ENCODE measurements at places on chromosomes 12 and 14. TPM values are rescaled to one million over a fixed set of nuclear protein-coding genes. Genes with fewer than 3 reads are reported as not detected.

GRCh38 chr12:89858718-89859117 lies 150.1 kb upstream of the ATP2B1 start:
- DNase-seq, result no peak

DNA sequence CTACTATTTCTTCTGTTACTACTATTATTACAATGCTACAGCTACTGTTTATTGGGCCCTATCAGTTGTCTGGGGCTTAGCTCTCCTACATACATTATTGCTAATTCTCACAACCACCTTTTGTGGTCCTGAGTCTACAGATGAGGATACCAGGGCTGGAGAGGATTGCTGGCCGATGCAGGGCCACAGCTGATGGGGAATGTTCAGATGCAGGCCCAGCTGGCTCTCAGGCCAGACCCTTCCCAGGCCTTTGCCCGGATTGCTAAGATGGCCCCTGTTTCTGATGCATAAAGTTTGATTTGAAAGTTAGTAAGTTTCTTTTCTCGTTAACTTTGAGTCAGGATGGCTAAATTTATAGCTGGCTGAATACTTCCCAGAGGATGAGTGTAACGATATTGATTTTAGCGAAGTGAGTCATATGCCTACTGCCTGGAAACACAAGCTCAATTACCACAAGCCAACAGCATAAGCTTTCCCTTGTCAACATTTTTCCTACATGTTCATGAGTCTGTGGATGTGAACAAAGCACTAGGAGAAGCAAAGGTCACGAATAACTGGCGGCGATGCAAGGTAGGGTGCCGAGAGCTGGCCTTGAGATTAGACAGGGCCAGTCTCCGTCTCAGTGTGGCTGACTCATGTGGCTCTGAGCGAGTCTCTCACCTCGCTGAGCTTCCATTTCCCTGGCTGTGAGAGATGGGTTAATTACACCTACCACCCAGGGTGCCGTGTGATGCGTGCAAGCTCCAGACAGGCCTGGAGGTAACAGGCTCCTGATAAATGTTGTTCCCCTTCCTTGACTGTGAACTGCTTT lies 111.0 kb downstream of the BEGAIN start:
- peak; percentile 86 for DNase-seq

- DNase-seq, result peak; percentile 44
Measured at GRCh38 chr14:76067536-76067935, 82.0 kb downstream of the IFT43 start.

GRCh38 chr14:73428353-73428824 lies 30.0 kb downstream of the NUMB start:
- DNase-seq, result peak; percentile 44

DNA sequence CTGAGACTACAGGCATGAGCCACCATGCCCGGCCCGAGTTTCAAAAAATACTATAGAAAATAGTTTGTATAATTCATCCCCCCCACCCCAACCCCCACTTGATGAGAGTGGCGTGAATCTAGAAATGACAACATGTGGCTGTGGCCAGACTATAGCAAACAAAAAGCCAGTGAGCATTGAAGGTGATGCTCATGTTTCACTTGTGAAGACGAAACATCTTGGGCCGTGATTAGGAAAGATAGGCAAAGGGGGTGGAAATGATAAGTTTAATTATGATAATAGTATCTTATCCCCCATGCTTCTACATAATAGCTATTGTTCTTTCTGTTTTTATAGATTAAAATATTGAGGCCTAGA lies 8.5 kb downstream of the BORCS5 start:
- DNase-seq, result no peak

DNA sequence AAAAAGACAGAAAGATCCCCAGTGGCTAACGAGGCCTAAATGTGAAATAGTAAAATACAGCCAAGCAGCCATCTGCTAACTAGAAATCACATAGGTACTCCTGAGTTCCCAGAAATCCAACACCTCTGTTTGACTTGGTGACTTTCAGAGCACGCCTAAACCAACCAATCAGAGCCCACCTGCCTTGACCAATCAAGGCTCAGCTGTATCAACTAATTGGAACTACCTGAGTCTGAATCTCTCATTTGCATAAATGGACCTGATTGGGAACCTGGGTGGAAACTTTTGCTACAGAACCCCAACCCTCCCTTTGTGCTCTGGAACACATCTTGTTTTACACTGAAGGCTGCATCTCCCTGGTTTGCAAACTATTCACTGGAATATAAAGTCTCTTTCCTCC lies 5.1 kb upstream of the TCL1B start:
- DNase-seq, result no peak

GRCh38 chr12:59010941-59011340 lies 90.6 kb upstream of the LRIG3 start:
- no peak for DNase-seq

- DNase-seq, result no peak
Measured at GRCh38 chr14:63474844-63475243, 68.3 kb downstream of the PPP2R5E start.

DNA sequence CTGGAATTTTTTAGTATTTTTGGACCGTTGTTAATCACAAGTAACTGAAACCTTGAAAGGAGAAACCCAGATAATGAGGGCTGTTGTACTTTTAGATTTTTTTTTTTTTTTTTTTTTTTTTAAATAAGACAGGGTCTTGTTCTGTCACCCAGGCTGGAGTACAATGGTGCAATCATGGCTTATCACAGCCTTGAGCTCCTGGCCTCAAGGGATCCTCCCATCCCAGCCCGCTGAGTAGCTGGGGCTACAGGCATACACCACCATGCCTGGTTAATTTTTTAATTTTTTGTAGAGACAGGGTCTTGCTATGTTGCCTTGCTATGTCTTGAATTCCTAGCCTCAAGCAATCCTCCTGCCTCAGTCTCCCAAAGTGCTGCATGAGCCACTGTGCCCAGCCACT lies 211.6 kb downstream of the SYNE2 start:
- no peak for DNase-seq

- no peak for DNase-seq
Measured at GRCh38 chr14:42804141-42804540, 1197.5 kb downstream of the LRFN5 start.

- no peak for DNase-seq
Measured at GRCh38 chr14:55180434-55180833, 11.0 kb downstream of the DLGAP5 start.

- DNase-seq, result no peak
Measured at GRCh38 chr12:106239951-106240335, 7.9 kb downstream of the CKAP4 start.

- no peak for DNase-seq
Measured at GRCh38 chr14:106044949-106045596, 518.7 kb downstream of the TMEM121 start.

- no peak for DNase-seq
Measured at GRCh38 chr12:5195244-5195643, 151.6 kb downstream of the KCNA5 start.

DNA sequence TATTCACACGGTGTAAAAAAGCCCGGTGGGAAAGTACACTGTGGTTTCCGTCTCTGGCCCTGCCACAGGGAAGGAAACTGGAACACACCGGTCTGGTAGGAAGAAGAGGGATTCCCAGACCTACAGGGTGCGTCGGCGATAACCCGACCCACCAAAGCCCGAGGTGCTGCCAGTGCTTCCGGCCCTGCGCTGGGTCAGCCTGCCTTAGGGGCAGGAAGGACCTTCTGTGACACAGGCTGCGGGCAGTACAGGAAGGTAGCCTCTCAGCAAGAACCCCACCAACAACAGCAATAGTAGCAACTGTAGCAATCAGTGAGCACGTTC lies 169.5 kb upstream of the FKBP4 start:
- no peak for DNase-seq

DNA sequence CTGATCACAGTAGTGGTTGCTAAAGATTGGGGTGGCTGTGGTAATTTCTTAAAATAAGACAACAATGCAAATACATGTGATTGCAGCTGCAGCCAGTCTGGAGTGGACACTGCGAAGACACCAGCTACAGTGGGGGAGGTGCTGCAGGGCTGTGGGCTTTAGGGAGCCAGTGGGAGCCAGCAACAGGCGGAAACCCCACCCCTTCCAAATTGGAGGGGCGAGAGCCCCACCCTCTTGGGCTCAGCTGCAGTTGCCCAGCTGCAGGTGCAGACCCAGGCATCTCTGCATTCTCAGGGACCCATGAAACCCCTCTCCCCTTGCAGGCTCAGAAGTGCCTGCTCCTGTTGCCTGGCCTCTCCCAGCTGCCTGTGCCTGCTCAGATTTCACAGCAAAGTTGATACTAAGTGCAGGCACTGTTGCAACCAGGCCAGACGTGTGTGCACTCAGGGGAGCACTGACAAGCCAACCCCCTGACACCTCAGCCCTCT lies 104.8 kb downstream of the MYF5 start:
- no peak for DNase-seq

DNA sequence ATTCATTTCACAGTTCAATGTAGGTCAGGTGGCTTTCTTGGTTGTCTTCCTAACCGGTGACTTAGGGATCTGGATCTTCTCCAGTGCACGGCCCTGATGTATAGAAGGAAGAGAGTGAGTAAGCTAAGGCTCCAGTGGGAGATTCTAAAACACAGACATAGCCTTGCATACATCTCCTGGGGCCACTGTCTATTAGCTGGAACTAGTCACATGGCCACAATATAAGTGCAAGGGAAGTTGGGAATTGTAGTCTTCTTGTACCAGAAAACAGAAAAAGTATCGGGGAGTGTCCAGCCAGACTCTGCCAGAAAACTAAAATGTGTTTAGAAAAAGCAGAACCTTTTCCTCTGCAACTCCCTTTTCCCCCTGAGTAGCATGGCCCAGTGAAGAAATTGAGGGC lies 531.6 kb downstream of the VRK1 start:
- DNase-seq, result no peak

DNA sequence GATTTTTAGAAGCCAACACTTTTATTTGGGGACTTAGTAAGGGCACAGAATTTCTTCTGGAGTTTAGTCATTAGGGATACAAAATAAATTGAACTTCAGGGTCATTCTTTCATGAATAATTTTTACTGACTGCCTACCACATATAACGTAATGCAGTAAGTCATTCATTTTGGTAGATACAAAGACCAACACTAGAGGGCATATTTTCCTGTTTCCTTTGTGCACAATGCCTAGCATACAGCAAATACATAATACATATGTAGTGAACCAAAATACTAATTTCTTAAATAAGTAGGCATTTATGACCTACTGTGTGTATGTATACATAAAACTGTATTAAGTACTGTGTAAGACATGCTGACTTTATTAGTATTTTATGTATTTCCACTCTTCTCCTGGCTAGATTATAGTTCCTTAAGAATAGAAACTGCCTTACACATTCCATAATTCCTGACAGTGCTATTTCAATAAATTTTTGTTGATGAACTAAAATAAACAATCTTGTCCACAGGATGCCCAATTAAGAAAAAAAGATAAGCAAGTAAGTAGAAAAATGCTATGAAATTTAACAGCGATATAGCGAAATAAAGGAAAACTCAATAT lies 47.9 kb downstream of the PPP1R12A start:
- DNase-seq, result peak; percentile 61

The CD163 gene
- total RNA-seq, result not detected

The OR6C68 gene
- total RNA-seq, result not detected

The EXOC3L4 gene
- under 0.01 TPM for total RNA-seq

The TOMM20L gene
- not detected for total RNA-seq

The ASCL1 gene
- not detected for total RNA-seq

The MOK gene
- 16.0 TPM for total RNA-seq

The ADAM20 gene
- total RNA-seq, result 0.86 TPM

The ESR2 gene
- total RNA-seq, result not detected

The KRT71 gene
- not detected for total RNA-seq

Data from fibroblast of villous mesenchyme (primary cell).